ENCODE measurements at places on chromosomes 6 and 20.

DNA sequence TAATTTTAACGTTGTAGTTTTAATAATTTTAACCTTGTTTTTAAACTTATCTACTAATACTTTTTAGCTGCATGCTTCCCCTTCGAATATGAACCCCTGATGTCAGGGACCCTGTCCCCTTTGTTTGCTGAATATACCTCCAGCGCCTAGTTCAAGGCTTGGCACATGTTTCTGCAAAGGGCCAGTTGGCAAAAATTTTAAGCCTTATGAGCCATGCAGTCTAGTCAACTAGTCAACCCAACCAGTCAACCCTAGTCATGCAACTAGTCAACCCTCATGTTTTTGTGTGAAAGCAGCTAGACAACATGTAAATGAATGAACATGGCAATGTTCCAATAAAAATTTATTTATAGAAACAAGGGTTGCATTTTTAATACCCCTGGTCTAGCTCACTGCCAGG lies 119.8 kb downstream of the BCAS1 start:
- DNase-seq: no peak

DNA sequence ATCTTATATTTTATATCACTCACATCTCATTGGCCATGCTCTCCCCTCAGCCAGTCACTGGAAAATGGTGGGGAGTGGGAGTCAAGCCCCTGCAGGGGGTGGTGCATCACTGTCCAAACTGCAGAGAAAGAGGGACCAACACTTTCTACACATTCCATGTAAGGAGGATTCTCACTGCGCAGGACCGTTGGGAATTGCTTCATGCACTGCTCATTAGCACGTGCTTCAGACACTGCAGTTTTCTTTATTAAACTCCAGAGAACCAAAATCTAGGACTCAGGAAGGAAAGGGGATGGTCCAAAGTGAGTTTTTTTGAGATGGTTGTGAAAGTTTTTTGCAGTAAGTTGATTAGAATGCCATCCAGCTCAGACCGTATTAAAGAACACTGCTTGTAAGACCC lies 269.8 kb downstream of the FARS2 start:
- no peak for DNase-seq

DNA sequence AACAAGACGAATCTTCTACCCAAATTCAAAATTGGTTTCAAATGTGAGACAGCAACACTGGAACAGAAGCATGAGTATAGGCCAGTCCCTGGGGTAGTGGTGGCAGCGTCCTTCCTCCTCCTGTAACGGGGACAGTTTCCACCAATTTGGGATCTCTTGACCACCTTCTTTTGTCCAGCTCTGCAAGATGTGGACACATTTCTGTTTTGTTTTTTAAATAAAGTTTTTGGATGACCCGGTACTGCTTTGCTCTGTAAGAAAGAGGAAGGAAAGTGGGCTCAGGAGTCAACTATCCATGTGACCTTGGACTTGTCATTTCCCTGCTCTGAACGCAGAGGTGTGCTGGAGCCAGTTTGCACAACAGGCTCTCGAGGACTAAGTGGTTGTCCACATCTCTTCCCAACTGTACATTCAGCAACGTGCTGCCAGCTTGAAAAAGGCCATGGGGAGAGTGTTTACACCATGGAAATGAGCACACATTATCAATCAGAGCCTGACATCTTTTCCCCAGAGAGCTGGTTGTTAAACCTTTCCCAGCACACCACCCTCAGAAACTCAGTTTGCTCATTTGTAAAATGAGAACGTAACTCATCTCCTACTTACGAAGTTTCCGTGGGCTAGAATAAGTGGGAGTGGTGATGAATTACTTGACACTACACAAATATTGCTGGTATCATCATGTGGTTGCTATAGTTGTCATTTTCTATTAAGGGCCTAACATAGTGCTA lies 66.5 kb downstream of the ADTRP start:
- no peak for DNase-seq

DNA sequence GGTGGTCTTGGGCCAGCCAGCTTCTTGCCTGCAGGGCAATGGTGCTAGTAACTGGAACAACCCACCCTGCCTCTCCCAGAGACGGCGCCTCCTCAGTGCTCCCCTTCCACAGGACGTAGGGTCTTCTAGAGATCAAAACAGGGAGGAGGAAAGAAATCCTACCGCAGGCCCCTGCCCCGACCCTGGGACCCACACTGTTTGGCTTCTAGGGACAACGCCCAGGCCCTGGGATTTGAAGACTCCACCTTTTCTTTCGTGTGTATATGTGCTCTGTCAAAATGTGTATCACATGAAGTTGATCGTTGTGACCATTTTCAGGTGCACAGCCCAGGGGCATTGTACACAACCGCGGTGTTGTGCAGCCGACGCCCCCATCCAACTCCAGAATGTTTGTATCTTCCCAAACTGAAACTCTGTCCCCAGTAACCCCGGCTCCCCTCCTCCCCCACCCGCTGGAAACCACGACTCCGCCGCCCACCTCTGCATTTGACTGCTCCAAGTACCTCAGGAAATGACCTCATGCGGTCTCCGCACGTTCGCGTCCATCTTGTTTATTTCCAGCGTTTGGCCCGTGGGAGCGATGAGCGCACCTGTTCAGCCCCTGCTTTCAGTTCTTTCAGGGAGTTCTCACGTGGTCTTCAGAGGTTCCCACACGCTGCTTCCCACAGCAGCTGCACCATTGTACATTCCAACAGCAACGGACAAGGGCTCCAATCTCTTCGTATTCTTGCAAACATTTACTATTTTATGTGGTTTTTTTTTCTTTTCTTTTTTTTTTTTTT lies 3.4 kb upstream of the BHLHE23 start:
- peak; percentile 69 for DNase-seq

DNA sequence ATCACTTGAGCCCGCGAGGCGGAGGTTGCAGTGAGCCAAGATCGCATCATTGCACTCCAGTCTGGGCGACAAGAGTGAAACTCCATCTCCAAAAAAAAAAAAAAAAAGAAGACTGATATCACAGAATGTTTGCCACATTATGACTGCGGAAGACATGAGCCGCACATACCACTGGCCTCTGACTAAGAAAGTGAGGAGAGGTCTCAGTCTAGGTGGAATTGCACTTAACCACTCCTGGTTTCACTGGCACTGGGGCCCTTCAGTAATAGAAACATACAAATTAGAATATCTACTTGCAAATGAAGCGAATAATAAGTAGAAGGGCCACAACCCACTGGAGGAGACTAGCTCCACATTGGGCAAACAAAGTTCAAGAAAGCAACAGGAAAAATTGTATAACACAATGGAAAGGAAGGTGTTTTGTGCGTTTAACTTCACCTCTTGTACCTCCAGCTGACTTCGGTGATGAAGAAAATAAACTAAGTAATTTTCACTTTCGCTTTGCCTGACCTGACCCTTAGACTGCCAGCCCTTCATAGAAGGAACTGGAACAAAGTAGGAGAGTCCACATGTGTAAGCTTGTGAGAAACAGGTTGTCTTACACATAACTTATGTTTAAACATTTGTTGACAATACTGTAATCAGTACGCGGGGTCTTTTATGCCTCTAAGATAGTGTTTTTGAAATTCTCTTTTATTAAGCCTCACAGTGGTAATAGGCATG lies 147.5 kb upstream of the TSHZ2 start:
- DNase-seq: no peak

- DNase-seq: no peak
These were observed 84.8 kb upstream of the RNF217 start for GRCh38 chr6:124877468-124877867.

GRCh38 chr6:153538491-153538890 lies 407.4 kb upstream of the RGS17 start:
- no peak for DNase-seq

- no peak for DNase-seq
These were observed 44.0 kb downstream of the ROS1 start for GRCh38 chr6:117381749-117382148.

- no peak for DNase-seq
These were observed 115.6 kb downstream of the EPB41L2 start for GRCh38 chr6:130947464-130947863.

- no peak for DNase-seq
These were observed 455.1 kb downstream of the ADGRB3 start for GRCh38 chr6:69090132-69090531.

DNA sequence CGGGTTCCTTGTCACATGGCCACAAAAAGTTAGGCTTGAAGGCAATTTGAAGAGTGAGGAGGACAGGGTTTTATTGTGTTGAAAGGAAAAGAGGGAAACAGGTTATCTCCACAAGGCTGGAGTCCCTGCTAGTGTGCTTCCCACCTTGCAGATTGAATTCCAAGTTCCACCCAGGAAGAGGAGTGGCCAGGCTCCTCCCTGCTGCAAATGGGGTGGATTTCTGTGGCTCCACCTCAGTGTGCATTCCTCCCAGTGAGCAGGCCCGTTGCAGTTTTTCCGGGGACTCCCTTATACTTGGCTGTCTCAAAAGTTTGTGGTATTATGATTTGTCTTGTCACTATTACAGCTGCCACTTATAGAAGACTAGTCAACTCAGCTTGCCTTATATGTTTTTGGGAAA lies 281.8 kb upstream of the PLCB4 start:
- no peak for DNase-seq

Data from SHP77 (cell line).